ENCODE measurements at places on chromosomes 16 and 17. TPM values are rescaled to one million over a fixed set of nuclear protein-coding genes. Genes with fewer than 3 reads are reported as not detected.
A peak's percentile ranks its signal among the peaks of the same experiment; 100 is the strongest.

MYL4 gene
- 4.8 TPM for polyA plus RNA-seq

TMEM97 gene
- 42.1 TPM for polyA plus RNA-seq

ACAP1 gene
- 6.0 TPM for polyA plus RNA-seq

SPEM3 gene
- not detected for polyA plus RNA-seq

GRCh38 chr17:44187131-44187899, 543 bp downstream of the TMUB2 start:
- DNase-seq, result no peak

DNA sequence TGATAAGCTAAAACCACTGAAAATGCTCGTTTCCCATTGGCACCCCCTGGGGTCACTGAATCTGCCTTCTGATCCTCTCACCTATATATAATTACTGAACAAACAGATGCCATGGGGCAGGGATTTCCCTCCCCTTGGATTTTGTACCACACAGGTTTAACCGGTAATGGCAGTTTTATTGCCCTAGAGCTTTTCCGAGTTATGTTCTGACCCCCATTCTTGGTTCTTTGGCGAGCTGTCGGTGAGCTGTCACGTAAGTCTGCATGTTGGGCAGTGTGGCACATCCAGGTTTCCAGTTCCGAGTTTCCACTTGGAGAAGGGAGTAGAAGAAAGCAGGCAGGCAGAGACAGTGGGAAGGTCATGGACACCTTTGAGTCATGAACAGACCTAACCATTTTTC, 7.1 kb downstream of the TMEM97 start:
- no peak for DNase-seq

DNA sequence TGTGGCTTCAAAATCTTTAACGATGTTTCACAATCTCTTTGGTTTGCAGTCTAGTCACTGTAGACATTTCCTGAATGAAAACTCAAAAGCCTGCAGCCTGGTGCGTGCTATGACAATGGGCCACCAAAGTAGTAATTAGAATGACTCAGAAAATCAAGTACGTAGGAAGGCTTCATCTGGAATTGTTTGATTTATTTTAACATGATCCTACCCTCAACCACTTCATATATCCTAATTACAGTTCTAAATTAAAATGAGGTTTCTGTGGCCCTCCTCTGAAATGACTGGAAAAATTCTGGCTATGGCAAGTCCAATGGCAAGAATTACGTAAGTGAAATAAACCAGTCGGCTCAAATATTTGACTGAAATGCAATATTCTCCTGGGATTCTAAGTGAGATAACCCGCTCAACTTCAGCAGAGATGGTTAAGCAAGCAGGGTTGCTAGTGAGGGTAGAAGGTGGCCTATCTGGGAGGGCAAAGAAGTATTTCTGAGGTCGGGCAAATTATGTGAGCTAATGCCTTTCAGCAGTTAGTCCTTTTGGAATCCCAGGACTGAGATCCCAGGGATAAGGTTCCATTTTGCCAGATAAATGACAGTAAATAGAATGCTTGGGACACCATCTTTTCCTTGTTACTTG, 145.6 kb upstream of the MYOCD start:
- no peak for DNase-seq

GRCh38 chr16:89847051-89847939, 19.0 kb downstream of the SPIRE2 start:
- peak; percentile 24 for DNase-seq

GRCh38 chr16:67112591-67113399, 3.1 kb downstream of the PHAF1 start:
- no peak for DNase-seq

GRCh38 chr17:1515640-1516387, 598 bp downstream of the INPP5K start:
- peak; percentile 74 for DNase-seq
